Stimulated activated CD4-positive, alpha-beta T cell treated with anti-CD3 and anti-CD28 coated beads, Interleukin-15, amount 100 ng/mL, for 48 hours (primary cell): ENCODE measurements at places on chromosomes 7 and 10.

- no peak for DNase-seq
Observed at GRCh38 chr7:141990011-141990725, 5.5 kb upstream of the MGAM start.

- no peak for DNase-seq
Observed at GRCh38 chr7:66769833-66770512, 29.4 kb downstream of the RABGEF1 start.

DNA sequence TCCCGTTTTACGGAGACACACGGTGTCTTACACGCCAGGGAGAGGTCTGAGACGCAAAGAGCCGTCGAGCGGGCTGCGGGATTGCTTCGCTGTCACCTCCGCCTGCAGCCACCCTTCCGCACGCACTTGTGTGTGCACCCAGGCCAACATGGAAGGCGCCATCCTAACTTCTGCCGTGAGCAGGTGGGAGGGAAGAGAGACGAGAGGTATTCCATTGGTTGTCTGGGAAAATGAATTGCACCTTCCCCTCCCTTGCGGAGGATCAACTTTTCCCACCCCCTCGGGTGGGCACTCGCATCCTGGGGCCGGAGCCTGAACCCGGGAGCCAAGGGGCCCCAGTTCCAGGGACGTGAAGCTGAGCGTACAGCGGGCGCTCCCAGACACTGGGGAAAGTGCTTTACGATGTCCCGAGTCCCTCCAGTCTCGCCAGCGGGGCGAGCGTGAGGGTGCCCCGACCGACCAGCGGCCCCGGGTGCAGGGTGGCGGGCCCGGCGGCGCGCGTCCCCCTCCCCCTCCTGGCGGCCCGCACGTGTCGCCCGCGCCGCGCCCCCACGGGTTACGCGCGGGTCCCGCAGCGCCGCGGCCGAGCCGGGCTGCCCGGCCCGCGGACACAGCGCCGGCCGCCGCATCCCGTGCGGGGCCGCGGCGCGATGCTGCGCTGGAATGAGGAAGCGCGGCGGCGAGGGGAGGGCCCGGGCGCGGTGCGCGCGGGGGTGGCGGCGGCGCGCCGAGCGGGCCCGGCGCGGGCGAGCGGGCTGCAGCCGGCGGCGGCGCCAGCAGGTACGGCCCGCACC, 984 bp upstream of the IKZF1 start:
- no peak for DNase-seq

- DNase-seq: no peak
Observed at GRCh38 chr7:148037044-148037443, 553.5 kb upstream of the C7orf33 start.

DNA sequence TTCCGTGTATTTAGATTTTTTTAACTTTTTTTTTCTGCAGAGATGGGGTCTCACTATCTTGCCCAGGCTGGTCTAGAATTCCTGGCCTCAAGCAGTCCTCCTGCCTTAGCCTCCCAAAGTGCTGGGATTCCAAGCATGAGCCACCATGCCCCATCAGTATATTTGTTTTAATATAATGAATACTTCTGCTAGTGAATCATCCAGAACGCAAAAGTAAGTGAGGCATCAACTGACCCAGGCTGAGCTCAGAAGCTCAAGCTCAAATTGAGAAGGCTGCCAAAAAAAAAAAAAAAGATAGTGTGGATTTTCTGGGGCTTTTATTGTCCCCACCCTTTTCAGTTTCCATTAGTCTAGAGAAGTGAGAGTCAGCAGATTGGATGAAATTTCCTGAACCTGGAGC, 39.0 kb upstream of the TECTB start:
- DNase-seq: no peak

DNA sequence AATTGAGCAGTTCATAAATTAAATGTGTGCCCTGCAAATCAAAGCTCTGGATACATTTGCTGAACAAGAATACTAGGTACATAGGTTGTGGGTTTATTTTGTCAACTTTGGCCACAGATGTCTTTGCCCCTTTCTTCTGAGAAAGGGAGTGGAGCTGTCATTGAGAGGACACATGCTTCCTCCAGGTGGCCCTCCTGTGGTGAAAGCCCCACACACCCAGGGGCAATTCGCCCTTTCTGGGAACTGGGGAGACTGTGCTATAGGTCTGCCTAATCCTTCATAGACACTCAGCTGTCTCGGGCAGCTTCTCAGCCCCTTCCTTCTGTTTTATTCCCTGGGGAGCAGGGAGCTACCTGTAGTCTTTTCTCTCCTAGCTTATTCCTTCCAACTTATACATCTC, 605.7 kb upstream of the DPP6 start:
- no peak for DNase-seq

GRCh38 chr7:119969054-119969453, 303.9 kb upstream of the KCND2 start:
- no peak for DNase-seq

GRCh38 chr10:971150-971542, 17.1 kb upstream of the GTPBP4 start:
- no peak for DNase-seq

GRCh38 chr10:98272656-98273055, 4.7 kb upstream of the LOXL4 start:
- DNase-seq: no peak

DNA sequence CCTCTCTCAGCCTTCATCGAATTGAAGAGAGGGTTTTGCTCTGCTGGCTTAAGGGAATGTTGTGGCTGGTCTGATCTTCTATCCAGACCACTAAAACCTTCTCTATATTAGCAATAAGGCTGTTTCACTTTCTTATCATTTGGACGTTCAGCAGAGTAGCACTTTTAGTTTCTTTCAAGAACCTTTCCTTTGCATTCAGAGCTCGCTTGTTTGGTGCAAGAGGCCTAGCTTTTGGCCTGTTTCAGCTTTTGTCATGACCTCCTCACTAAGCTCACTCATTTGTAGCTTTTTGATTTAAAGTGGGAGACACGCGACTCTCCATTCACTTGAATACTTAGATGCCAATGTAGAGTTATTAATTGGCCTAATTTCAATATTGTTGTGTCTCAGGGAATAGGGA, 3.9 kb downstream of the MPP7 start:
- no peak for DNase-seq

DNA sequence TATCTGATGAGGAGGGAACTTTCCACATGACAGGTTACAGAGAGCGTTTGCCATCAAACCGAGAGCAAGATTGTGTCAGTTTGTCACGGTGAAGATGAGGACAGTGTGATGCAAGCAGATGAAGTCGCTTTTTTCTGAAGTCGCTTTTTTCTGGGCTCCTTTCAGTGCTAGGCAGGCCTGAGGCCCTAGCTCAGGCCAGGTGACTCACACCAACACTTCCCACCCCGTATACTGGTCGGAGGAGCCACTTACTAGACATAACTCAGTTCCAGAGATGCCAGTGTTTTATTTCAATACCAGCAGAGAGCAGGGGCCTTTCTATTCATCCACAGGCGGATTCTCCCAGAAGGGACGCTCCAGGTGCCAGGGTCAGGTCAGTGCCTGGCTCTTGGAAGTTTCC, 58.9 kb downstream of the SFMBT2 start:
- no peak for DNase-seq

DNA sequence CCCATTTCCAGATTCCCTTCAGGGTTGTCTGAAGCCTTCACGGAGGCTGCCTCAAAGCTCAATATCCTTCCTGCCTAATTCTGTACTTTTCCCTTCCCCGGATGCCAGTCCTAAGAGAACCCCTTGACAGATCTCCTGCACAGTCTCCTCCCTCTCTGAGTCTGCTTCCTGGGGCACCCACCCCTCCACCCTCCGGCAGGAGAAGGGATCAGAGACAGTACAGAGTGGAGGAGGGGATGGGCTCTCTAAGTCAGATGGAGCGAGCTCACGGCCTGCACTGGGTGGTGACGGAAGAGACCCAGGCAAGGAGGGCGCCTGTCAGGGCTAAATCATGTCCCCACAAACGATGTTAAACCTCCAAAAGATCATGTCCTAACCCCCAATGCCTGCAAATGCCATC, 48.0 kb upstream of the CARD11 start:
- no peak for DNase-seq

- DNase-seq: no peak
Observed at GRCh38 chr10:110609605-110610004, 34.5 kb upstream of the RBM20 start.

- no peak for DNase-seq
Observed at GRCh38 chr10:126867567-126868365, 37.5 kb upstream of the DOCK1 start.

- DNase-seq: no peak
Observed at GRCh38 chr7:151314401-151314800, 27.2 kb upstream of the NUB1 start.

- DNase-seq: no peak
Observed at GRCh38 chr10:99730026-99730425, 1.9 kb downstream of the COX15 start.

GRCh38 chr7:149353739-149354504, 91.9 kb downstream of the ZNF783 start:
- no peak for DNase-seq

- no peak for DNase-seq
Observed at GRCh38 chr7:74141705-74142104, 32.5 kb upstream of the EIF4H start.

DNA sequence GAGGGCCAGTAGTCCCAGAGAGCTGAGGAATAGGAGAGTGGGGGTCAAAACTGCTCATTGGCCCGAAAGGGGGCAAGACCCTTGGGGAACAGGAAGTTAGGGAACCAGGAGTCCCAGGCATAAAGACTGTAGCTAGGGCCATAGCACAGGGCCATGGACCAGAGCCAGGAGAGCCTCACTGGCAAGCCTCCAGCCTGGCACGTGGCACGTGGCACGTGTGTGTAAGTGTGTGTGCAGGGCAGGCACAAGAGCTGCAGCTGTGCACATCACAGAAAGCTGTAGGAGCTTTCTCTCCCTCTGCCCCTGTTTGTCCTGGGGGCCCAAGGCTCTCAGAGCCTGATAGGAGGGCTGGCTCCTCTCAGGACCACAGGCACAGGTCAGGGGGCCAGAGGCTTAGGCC, 47.8 kb upstream of the SLF2 start:
- DNase-seq: no peak

GRCh38 chr7:44824894-44825526, 22.9 kb downstream of the H2AZ2 start:
- DNase-seq: no peak

GRCh38 chr7:141590666-141591065, 39.5 kb downstream of the AGK start:
- DNase-seq: no peak
